Effector CD8-positive, alpha-beta T cell (primary cell): ENCODE measurements at places on chromosomes 3 and 15.

- DNase-seq: no peak
Observed at GRCh38 chr3:195169011-195169649, 101.8 kb downstream of the XXYLT1 start.

GRCh38 chr15:43900996-43901395, 74.2 kb downstream of the WDR76 start:
- no peak for DNase-seq

GRCh38 chr3:187964760-187965159, 189.2 kb upstream of the LPP start:
- DNase-seq: no peak

DNA sequence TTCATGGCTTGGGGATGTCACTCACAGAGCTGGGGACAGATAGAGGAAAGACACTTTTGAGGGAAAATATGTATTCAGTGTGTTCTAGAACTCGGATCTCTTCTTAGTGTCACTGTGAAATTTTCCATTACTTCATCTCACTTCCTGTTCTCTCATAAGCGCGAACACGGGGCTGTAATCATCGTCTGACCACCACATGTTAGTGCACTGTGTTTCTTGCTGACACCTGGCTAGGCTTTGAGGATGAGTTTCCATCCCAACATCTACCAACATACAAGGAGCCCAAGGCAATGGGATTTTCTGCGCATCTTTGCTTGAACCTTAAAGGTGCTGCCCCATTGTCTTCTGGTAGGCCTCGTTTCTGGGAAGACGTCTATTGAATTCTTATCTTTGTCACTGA, 84.0 kb downstream of the LIPC start:
- no peak for DNase-seq

DNA sequence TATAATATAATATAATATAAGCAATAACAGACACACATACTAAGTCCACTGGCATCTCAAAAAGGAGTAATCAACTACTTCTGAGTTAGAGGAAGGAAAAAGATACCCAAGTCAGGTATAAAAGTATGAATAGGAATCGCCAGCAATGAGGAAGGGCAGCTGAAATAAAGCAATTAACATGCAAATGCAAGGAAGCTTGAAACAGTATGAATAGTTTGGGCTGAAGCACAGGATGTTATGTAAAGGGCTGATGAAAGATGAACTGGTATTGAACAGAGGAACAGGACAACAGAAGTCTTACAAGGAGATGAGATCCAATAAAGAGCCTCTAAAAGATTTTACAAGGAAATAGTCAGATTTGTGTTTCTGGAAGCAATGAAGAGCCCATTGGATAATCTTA, 7.1 kb downstream of the COPS2 start:
- no peak for DNase-seq

DNA sequence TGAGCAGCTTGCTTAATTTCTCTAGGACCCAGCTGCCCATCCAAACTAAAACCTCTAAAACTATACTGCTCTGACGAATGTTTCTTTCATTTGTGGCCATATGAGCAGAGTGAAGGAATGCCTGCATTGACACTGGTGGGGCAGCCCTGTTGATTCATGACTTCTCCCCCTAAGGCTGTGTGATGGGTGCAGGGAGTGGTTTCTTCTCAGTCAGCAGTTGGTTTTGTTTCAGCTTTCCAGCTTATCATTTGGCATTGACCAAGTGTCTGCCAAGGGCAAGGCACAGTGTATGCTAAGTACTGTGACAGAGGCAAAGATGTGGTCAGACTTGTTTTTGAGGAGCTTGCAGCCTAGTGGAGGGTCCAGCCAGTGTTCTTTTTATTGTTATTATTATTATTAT, 4.7 kb downstream of the ABHD6 start:
- DNase-seq: no peak

DNA sequence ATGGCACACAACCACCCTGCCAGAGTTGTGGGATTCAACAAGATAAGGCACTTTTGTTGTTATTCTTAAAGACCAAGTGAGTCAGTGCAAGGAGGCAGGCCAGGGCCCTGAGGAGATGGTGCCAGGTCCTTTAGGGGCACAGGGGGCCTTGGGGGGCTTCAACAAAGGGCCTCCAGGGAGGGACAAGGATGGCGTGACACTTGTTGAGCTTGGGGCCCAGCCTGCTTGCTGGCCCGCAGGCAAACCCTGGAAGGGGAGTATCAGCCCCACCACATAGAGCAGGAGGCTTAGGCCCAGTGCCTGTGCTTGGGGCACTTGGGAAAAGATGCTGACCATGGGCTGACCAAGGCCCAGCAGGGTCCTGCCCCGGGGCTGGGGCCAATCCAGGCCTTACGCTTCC, 5.5 kb downstream of the IQSEC1 start:
- no peak for DNase-seq

GRCh38 chr15:95182091-95182490, 950.7 kb downstream of the MCTP2 start:
- DNase-seq: no peak
